Activated CD4-positive, alpha-beta T cell treated with anti-CD3 and anti-CD28 coated beads, Interleukin-2, amount 50 U/mL, for 16 hours (primary cell): ENCODE measurements at places on chromosomes 5 and 9.

- DNase-seq = no peak
Observed at GRCh38 chr5:68251386-68251785, 35.8 kb downstream of the PIK3R1 start.

GRCh38 chr9:131032384-131032783, 23.4 kb downstream of the LAMC3 start:
- no peak for DNase-seq

DNA sequence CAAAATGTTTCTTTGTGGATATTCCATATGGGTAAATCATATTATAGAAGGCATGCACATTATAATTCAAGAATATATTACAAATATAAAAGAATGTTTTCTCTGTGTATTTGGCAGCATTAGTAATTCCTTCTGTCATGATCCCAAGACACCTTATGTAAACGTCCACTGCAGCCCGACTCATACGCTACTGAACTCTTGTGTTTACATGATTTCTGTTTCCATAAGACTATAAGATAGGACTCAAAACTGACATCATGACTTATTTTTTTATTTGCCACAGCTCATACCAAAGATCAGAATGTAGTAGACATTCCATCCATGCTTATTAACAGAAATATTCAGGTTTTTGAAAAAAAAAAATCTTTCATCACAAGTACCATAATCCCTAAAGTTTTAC, 234.1 kb downstream of the AP3B1 start:
- DNase-seq = no peak

- DNase-seq = no peak
Observed at GRCh38 chr9:27925815-27926214, 352.5 kb upstream of the C9orf72 start.

DNA sequence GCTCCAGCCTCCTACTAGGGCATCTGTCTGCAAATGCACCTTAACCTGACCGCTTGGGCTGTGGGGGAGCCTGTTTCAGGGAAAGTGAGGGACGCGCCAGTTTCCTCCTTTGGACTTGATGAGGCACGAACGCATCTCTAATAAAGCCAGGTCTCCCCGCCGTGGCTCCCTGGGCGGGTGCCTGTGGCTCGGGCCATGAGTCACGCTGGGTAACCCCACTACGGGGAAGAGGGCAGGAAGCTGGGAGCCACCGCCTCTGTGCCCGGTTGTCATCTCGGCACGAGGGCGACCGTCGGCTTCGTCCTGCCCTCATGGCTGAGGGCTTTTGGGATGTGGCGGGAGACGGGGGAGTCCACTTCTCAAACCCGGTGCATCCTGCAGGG, 12.1 kb downstream of the NOTCH1 start:
- DNase-seq = peak; percentile 86

GRCh38 chr5:168916266-168916665, 337.1 kb upstream of the PANK3 start:
- no peak for DNase-seq

- no peak for DNase-seq
Observed at GRCh38 chr9:86557063-86557766, 203.0 kb upstream of the TUT7 start.

GRCh38 chr5:180401229-180401907, 48.2 kb upstream of the GFPT2 start:
- DNase-seq = no peak

GRCh38 chr5:10726179-10726912, 34.7 kb downstream of the DAP start:
- DNase-seq = no peak

DNA sequence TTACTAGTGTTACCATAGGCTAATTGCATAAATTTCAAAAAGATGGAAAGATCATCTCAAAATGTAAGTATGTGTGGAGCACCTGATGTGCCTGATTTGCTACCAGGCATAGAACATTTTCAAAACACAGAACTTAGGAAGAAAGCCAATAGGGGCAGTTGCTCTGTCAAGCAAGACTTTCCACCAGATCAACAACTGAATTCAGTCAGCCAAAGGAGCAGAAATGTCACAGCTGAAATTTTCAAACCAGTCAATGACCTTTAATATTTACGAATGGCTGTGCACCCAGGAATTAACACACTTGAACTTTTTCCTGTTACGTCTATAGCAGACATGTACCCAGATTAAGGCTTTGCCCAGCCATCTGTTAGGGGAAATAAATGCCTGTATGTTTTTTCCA, 452.8 kb upstream of the PTGER4 start:
- no peak for DNase-seq

DNA sequence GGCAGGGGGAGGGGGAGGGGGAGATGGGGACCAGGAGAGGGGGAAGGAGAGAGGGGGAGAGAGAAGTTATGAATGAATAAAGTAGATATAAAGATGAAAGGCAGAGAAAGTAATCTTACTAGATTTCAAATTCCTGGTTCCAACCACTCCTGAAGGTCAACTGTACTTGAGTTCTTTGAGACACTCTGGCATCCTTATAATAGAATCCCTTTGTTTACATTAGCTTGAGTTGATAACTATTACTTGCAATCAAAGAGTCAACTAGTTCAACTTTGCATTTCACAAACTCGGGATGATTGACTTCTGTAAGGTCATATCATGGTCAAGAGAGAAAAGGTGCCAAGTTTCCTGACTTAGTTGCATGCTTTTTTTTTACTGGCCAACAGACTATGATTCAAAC, 42.2 kb downstream of the BAAT start:
- DNase-seq = no peak

DNA sequence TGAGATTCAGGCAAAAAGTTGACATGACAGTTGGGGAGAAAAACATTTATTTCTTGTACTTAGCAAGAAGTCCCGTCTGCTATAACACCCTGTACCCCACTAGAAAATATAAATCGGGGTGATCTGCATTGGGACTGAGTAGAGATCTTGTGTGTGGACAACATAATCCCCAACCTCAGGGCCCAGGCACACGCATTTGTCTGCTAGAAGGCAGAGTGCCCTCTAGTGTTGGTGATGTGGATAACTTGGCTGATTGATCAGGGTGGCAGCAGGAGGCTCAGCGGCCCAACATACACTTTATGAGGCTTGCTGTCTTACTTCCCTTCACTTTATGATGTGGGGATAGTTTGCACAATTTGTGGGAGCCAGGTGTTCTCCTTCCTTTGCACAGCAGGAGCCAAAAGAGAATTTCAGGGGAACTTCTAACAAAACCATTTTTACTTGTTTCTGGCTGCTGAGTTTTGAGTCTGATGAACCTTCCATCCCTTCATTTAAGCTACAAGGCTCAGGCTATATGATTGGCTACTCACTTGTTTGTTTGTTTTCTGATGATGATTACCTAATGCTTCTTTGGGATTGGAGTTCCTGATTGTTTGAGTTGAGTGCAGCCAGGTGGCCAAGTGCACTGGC, 263.2 kb downstream of the DMAC1 start:
- peak; percentile 69 for DNase-seq

- DNase-seq = no peak
Observed at GRCh38 chr9:93656426-93657239, 80.2 kb downstream of the PHF2 start.

DNA sequence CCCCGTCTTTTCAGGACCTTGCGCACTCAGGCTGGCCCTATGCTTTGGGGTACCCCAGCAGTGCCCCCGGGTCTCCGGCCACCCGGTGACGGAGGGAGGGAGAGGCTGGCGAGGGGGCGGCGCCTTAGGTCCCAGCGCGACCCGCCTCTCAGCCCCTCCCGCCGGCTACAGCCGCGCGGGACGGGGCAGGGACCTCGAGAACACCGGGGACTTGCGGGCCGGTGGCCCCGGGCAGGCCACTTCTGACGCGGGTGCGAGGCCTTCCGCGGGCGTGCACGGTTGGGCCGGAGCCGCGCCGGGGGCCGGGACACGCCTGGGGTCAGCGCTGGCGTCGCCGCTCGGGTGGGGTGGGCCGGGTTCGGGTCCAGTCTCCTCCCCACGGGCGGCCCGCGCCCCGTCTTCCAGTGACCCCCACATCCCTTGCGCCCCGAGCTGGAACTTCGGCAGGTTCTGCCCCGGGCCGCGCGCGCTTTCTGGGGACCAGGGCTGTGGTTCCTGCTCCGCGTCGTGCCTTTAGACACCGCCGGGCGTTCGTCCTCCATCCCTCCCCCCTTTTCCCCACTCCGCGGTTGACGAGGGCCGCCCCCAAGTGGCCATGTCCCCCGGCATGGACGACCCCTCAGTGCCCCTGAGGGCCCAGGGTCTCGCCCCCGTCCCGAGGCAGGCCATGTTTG, 3.8 kb upstream of the SQSTM1 start:
- DNase-seq = no peak

- DNase-seq = no peak
Observed at GRCh38 chr5:133867851-133868545, 100.4 kb downstream of the C5orf15 start.

DNA sequence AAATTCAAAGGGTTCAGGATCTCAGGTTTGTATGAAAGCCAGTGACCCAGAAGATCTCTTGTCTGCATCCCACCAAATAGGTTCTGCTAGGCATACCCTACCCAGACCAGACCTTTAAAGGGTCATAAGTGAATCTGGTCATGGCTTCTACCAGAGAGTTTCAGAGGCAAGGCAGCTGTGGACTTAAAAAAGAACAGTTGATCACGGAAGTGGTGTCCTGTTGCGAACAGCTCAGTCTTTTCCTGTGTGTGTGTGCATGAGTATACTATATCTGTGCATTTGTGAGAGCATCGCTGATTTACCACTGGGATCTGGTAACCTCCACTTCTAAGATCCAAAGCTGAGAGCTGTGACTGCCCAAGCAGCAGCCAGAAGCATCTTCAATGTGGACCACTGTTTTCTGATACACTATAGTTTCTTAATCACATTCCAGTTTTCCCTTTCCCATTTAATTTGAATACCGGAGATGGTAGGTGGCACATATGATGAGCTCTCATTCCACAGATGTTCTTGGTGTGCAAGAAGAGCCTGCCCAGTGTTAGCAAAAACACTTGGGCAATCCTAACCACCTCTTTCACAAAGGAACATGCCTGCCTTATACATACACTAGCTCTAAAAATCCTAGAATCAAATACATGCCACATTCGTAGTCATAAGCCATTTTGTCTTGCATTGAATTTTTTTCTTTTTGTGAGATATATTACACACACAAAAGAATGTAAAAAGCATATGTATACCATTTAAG, 36.2 kb upstream of the OR2S2 start:
- no peak for DNase-seq

GRCh38 chr5:135019314-135019713, 14.7 kb downstream of the PITX1 start:
- DNase-seq = no peak

GRCh38 chr5:174798551-174798951, 74.2 kb downstream of the MSX2 start:
- no peak for DNase-seq

DNA sequence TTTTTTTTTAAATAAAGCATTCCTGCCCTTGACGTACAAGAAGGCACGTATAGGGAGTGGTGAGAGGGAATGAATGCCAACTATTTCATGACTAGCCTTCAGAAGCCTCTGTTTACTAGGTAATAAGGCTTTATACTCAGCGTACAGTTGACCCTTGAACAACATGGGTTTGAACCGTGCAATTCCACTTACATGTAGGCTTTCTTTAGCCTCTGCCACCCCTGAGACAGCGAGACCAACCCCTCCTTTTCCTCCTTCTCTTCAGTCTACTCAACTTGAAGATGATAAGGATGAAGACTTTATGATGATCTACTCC, 22.5 kb downstream of the CDC42SE2 start:
- DNase-seq = no peak

- DNase-seq = no peak
Observed at GRCh38 chr5:32325616-32326015, 12.9 kb upstream of the MTMR12 start.

- no peak for DNase-seq
Observed at GRCh38 chr5:81805086-81805485, 54.2 kb upstream of the SSBP2 start.

DNA sequence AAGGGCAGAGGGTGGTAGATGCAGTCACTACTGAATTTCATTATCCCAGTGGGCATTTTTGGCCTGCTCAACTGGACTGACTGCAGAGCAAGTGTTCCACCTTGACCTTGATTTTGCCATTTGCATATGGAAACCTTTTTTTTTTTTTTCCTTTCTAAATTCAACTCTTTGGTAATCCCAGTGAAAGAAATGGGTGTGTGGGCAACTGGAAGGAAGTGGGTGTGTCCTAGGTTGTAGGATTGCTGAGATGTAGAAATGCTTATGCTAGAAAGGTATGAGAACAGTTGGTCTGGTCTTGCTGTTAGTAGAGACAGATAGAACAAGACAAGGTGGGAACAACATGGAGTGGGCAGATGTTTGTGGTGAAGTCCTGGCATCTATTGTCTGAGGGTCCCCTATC, 7.8 kb upstream of the IL12B start:
- DNase-seq = no peak

DNA sequence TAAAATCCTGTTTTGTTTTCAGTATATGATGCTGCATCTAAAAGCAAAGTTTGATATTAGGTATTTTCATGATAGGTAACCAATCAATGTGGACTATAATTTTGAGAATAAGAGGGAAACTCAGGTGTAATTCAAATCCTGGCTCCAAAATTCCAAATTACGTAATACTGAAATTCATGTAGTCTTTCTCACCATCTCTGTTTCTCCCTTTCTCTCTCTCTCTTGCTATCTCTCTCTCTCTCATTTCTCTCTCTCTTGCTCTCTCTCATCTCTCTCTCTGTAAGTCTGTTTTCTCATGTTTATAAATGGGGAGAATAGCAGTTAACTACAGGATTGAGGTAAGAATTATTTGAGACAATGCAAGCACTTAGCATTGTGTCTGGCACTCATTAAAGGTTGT, 401.1 kb upstream of the TLE4 start:
- no peak for DNase-seq

DNA sequence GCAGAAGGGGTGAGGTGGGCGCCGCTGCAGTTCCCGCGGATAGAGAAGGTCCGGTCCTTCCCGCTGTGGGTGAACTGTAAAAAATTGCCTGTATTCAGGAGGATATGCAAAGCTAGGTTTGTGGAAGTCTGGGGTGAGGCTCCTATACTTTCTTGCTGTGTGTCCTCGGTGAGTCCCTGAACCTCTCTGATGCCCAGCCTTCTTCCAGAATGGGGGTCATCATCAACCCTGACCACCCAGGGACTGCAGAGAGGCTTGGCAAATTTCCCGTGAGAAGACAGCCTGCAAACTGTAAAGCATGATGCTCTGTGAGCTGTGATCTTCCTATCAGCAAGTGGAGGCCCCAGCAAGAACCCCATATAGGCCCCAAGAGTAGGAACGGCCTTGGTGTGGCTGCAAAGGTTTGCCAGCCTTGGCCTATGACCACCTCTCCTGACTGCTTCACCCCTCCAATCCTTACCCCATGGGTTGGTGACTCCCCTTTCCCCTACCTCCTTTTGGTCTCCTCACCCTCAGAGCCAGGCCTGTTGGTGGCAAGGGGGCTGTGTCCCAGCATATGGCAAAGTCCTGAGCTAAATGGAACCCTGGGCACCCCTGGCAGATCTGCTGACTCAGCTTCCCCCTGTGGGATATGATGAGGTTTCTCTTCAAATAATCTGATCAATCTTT, 760 bp downstream of the ALDH1B1 start:
- peak; percentile 3 for DNase-seq

DNA sequence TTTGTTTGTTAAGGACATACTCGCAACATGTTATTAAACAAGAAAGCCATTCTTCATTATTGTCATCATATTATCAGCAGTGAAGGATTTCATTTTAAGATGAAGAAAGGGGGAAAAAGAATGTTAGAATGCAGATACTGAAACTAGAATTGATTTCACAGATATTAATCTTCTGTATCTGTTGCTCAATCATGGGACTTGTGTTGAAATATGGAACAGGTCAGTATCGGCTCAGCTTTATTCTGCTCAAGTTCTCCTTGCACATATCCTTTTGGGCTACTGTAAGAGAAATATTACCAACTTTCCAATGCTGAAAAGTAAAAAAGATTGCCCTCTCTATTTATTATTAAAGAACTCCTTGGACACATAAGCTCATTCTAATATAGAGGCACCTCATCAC, 13.8 kb upstream of the ANXA1 start:
- no peak for DNase-seq

- DNase-seq = no peak
Observed at GRCh38 chr5:39137819-39138451, 63.7 kb upstream of the RICTOR start.
